Heart right ventricle (tissue), 16 donors: ENCODE measurements at places on chromosomes 5 and 9. TPM values are rescaled to one million over a fixed set of nuclear protein-coding genes. Genes with fewer than 3 reads are reported as not detected.

- no peak for DNase-seq
Measured at GRCh38 chr9:124411514-124412227, 3.6 kb downstream of the PSMB7 start.

- DNase-seq = no peak
Measured at GRCh38 chr5:107806271-107806670, 135.5 kb upstream of the EFNA5 start.

- DNase-seq = peak; percentile 32
Measured at GRCh38 chr9:118170032-118170955, 466.1 kb downstream of the TLR4 start.

DNA sequence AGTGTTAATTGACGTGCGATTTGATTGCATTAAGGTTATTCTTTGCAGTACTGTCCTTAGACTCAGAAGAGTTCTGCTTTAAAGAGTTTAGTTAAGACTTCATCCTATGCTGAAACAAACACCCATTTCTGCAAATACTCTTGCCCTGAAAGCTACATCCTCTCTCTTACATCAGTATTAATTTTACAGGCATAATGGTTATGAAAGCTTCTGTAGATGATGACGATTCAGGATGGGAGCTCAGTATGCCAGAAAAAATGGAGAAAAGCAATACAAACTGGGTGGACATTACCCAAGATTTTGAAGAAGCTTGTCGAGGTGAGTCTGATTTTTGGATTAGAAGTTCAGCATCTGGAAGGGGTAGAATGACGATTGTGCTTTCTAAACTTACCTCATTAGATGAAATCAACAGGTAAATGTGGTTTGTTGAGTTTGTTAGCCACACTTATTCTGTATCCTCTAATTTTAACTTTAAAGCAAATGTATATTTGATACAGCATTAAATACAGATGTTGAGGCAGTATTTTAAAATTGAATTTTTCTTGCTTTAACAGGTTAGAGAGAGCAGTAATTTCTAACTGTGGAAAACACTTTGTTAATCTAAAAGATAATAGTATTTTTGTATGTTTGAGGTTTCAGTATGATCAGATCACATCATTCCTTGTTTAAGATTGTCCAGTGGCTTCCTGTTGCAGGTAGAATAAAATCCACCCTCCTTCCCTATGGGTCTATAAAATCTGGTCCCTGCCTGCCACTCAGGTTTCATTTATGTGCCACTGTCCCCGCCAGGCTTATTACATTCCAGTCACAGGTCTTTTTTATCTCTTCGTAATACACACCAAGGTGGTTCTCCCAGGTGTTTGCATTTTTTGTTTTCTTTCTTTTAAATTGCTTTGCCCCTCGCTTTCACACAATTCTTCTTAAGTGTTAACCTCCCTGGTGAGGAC is 1.3 kb downstream of the NAA35 start:
- no peak for DNase-seq

DNA sequence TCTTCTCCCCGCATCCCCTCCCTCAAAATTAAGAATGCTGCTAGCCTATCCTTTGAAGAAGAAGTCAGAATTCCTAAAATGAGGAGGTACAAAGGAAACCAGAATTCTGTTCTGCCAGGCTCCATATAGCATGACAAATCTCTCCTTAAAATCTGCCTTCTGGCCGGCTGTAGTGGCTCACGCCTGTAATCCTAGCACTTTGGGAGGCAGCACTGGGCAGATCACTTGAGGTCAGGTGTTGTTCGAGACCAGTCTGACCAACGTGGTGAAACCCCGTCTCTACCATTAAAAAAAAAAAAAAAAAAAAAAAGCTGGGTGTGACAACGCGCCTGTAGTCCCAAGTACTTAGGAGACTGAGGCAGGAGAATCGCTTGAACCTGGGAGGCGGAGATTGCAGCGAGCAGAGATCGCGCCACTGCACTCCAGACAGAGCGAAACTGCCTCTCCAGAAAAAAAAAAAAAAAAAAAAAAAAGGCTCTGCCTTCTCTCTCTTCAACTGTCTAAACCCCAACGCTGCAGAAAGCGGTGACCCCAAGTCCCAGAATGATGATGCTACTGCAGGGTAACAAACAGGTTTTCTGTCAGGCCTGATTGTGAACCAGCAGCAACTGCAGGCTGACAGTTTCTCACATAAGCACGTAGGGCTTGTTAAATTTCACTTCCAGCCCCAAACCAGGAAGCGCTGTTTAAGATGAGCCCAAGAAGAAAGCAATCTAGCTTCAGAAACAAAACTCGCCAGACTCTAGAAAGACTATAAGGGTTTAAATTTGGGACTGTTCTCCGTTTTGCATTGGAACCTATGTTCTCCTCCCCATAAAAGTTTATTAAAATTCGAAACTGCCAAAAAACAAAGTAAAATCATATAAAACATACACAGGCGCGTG is 963 bp upstream of the CAST start:
- DNase-seq = peak; percentile 19

- DNase-seq = no peak
Measured at GRCh38 chr5:73355108-73355507, 93.5 kb downstream of the FOXD1 start.

DNA sequence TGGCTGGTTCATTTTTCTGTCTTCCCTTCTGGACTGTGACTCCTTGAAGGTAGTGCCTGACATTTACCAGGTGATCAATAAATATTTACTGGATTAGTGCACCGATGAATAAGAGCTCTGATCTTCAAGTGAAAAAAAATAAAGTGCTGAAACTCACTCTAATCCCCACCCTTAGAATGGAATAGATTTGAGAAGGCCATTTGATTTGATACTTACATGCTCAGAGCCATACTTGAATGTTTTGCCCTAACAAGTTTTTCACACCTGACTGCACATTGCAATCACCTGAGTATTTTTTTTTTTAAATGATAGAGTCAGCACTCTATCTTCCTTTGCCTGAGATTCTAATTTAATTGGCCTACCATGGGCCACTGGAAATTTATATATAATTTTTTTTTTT is 105.7 kb downstream of the LRRC70 start:
- DNase-seq = no peak

GRCh38 chr5:13865312-13865711 is 79.2 kb downstream of the DNAH5 start:
- DNase-seq = no peak

DNA sequence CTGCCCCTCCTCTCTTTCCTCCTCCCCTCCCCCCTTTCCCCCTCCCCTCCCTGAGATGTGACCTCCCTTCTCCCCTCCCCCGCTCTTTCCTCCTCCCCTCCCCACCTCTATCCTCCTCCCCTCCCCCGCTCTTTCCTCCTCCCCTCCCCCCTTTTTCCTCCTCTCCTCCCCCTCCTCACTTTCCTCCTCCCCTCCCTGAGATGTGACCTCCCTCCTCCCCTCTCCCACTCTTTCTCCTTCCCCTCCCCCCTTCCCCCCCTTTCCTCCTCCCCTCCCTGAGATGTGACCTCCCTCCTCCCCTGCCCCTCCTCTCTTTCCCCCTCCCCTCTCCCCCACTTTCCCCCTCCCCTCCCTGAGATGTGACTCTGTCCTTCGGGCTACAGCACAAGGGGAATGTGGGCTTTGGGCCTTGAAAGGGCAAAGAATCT is 169.8 kb downstream of the COL23A1 start:
- no peak for DNase-seq

GRCh38 chr5:50440651-50441492 is at the start of gene EMB:
TSS of gene EMB (minus strand) at chr5:50441288. CDS start at chr5:50441151, 137 bp downstream.
- peak; percentile 64 for DNase-seq

DNA sequence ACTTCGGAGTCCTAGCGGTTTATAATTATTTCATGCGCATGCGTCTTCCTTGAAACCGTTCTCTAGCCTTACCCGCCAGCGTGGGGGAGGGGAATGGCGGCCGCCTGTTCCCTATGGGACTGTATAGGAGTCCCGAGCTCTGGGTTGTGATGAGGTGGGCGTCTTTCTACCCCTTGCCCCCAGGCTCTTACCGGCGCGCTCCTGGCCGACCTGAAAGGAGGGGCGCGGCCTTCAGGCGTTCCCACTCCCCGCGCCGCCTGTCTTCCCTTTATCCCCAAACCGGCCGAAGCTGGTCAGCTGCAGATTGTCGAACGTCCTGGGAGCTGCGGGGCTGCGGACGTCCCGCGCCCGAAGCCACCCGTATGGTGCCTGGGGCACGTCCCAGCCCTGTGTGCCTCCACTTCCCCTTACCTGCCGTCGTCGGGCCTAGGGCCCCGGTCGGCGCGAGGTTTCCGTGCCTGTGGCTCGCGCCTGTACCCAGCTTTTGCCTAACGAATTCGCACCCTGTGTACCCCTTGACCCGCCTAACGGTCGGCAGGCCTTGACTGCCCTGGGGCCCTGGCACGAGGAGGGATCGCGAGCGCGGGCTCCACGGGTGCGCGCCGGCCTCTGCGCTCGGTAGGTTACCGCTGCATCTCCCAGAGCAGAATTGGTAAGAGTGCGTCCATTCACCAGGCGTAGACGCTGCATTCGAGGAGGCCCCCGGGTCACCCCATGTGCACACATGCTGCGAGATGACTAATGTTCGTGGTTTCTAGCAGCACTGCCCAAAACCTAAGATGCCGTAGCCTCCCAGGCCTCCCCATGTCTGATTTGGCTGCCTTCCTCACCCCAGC is 653 bp upstream of the HNRNPH1 start:
- no peak for DNase-seq

DNA sequence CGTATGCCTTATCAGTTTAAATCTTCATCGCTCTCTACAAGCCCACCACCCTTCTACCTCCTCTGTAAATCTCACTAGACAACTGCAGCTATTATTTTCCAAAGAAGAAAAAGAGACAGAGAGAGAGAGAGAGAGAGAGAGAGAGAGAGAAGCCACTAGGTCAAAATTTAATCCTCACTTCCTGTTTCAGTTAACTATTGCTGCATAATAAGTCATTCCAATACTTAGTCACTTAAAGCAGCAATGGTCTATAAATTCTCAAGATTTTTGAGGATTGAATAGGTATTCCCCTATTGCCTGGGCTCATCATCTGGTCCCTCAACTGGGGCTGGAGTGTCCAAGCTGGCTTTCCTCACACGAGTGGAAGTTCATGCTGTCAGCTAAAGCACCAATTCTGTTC is 68.8 kb downstream of the ITGA1 start:
- no peak for DNase-seq

Gene AJM1
- total RNA-seq = 5.3 TPM

Gene B4GALT1
- 64.7 TPM for total RNA-seq

Gene PCDHA11
- total RNA-seq = not detected

Gene UTP15
- 9.1 TPM for total RNA-seq
